Esophagus squamous epithelium (tissue), 5 donors: ENCODE measurements at places on chromosomes 5 and 9.
A peak's percentile ranks its signal among the peaks of the same experiment; 100 is the strongest.

DNA sequence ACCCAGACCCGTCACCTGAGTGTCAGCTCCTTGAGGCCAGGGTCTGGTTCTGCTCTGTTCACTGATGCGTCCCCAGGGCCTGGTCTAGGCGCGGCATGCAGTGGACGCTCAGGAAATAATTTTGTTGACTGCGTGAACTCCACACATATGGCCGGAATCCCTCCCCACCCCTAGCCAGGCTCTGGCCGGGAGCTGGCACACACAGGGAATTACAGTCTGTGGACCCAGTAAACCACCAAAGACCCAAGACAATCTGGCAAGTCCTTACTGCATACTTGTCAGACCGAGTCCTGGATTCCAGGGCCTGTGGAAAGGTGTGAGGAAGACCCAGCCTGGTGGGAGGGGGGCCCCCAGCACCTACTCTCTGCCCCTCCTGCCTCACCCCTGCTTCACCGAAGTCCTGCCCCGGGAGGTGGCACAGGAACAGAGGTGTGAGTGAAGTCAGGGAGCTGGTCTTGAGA lies 113.0 kb upstream of the IER5L start:
- DNase-seq: no peak

GRCh38 chr9:92189782-92190535 lies 74.7 kb upstream of the SPTLC1 start:
- DNase-seq: no peak

GRCh38 chr5:26719803-26720202 lies 318.6 kb downstream of the CDH9 start:
- DNase-seq: no peak

GRCh38 chr5:100322483-100322882 lies 212.7 kb upstream of the FAM174A start:
- DNase-seq: no peak

DNA sequence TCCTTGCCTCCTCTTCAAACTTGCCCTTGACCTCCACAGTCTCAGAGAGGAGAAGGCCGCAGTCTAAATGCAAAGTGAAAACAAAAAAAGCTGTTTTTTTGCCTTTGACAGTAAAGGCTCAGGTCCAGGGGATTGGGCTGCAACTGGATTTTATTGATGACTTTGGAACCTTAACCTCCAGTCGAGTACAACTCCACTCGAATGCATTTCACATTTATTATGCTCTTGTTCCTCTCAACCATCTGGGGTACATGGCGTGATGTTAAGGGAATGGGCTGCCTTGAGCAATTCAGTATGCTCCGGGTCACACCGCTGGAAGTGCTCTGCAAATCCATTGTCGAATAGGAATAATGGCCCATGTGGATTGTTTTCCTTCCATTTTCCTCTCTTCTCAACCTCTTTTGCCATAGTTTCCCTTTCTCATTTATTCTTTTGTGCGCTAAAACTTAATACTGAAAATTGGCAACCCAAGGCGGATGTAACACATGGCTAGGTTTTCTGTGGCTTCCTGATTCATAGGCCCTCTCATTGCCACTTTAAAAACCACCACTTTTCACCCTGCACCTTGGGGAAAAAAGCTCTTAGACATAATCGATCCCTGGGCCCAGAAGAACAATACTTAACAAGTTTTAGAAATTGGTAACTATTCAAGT lies 34.3 kb downstream of the ITK start:
- DNase-seq: no peak

DNA sequence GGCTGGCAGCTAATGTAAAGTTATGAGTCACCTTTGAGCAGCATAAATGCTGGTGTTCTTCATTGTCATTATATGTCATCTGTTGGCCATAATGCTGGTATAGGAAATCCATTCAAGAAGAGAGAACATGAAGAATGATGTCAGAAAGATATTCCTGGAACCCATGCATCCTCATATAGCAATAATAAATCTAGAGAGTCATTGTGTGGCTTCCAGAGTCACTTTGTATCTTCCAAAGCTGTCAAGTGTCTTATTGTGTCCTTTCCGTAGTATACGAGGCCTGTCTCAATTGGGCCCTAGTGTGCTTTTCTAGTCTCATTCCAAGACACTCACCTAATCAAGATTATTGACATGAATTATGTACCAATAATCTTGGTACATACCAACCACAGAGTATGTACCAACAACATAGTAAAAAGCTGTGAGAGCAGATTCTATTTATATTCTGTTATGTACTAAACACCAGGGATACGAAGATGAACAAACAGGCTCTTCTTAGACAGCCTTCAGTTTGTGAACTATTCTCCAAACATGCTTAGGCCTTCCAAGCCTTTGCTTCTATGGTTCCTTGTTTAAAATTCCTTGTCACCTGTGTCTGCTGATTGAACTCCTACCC lies 110.1 kb downstream of the ERCC6L2 start:
- no peak for DNase-seq

- DNase-seq: peak; percentile 31
Observed at GRCh38 chr9:19229595-19230354, 718 bp upstream of the DENND4C start.

- no peak for DNase-seq
Observed at GRCh38 chr9:95788521-95788991, 86.9 kb upstream of the ERCC6L2 start.

- no peak for DNase-seq
Observed at GRCh38 chr9:99511723-99512122, 289.6 kb downstream of the SEC61B start.

- no peak for DNase-seq
Observed at GRCh38 chr5:669111-669841, 23.9 kb downstream of the TPPP start.

DNA sequence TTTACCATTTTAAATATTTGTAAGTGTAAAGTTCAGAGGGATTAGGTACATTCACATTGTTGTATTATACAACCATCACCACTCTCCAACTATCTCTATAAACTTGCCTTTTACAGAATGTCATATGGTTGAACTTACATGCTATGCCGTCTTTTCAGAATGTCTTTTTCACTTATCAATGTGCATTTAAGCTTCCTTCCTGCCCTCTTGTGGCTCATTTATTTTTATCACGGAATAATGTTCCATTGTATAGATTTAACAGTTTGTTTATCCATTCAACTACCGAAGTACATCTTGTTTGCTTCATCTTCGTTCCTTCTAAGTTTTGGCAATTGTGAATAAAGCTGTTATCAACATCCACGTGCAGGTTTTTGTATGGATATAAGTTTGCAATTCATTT lies 133.3 kb upstream of the C6 start:
- no peak for DNase-seq

GRCh38 chr5:72226950-72227349 lies 93.1 kb downstream of the MRPS27 start:
- DNase-seq: no peak

DNA sequence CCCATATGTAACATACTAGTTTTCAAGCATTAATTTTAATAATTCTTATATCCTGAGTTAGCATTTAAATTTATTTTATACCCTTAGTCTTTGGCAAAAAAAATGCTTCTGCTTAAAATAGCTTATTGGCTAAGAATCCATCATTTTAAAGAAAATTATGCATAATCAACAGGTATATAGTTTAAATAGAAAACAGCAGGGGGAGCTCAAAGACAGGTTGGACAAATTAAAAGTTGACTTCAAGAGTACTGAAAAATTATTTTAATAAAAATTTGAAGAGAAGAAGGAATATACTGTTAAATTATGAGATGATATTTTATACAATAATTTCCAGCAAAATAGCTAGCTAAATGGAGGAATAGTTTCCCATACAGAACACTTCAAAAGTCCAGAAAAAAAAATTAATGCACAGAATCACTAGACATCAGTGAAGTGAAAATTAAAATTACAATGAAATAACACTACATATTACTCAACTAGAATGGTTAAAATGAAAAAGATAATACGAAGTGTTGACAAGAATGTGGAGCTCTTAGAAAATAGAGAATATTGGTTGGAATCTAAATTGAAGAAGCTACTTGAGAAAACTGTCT lies 387.1 kb downstream of the PDE4D start:
- DNase-seq: no peak

- DNase-seq: peak; percentile 17
Observed at GRCh38 chr9:104993291-104993963, 65.5 kb upstream of the ABCA1 start.

DNA sequence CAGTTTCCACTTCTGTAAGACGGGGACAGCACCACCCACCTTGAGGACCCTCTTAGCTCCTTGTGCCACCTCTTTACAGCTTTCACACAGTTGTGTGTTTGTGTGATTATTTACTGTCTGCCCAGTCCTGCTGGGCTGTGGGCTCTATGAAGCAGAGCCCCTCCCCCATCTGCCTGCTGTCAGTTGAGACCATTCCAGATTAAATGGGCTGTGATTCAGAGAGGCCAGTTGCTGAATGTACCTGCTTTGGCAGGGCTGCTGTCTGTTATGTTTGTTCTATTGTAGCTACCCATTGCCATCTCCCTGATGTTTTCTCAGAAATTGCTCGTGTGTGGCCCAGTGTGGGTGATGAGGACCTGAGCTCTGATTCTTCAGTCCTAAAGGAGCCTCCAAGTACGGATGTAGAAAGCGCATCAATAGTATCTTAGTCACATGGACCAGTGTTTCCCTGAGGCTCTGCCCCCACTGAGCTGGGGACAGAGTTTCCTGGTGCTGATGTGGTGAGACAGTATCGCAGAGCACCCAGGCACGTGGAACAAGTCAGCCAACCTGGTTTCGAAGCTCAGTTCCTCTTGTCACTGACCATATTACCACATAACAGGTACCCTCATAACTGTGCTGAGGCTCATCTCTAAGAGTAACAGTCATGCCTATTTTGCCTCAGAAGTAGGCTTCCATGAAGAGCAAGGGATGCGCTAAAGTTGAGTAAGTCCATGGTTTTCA lies 3.7 kb downstream of the ANGPTL2 start:
- DNase-seq: no peak

GRCh38 chr9:20315677-20316076 lies 306.6 kb downstream of the MLLT3 start:
- no peak for DNase-seq

GRCh38 chr5:119315516-119315949 lies 40.3 kb upstream of the TNFAIP8 start:
- DNase-seq: no peak

GRCh38 chr9:120659209-120659608 lies 55.1 kb downstream of the MEGF9 start:
- DNase-seq: no peak

DNA sequence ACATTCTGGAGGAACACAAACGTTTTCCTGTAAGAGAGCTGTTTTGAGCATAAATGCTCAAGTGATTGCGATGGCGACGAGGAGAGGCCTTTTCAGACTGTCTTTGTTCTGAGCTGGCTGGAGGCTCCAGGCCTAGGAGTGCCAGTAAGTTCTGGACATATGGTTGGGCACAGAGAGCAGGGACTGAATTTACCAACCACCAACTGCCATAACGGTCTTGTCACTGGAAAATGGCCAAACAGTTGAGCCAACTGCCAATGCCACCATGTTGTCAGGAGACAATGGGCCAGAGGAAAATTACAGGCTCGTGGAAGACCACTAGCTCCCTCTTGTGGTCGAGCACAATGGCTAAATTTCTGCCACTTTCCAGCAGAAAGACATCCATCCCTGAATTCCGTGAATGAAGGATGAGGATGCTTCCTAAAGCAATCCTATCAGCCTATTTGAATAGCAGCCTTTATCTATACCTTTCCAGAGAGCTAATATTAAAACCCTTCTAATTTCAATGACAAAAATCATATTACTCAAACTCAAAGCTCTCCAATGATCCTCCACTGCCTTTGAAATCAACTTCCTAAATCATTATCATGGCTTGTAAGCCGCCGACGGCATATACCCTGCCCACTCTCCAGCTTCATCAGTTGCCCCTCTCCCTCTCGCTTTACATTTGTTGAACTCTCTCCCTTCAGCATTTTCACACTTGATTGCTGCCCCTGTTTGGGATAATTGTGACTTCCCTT lies 66.9 kb upstream of the GLIS3 start:
- DNase-seq: no peak

GRCh38 chr9:14488421-14489190 lies 174.7 kb upstream of the NFIB start:
- DNase-seq: no peak

DNA sequence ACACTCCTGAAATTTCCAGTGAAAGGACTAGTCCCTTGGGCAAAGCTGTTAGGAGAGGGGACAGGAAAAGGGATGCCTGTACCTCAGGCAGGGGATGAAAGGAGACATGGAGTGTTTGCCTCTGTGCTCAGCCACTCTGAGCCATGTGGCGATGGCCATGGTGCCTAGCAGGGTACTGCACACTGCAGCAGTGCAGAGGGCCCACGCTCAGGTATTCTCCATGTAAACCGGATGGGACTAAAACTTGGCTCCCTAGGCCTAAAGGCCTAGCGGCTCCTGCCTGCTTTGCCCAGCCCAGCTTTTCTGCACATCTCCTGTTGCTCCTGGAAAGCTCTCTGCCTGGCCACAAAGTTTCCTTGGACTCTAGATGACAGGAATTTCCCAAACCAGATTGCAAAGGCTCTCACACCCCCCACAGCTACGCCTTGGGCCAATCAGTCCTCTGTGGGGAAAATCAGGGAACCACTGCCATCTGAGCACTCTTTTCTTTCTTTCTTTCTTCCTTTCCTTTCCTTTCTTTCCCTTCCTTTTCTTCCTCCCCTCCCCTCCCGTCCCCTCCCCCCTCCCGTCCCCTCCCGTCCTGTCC lies 44.3 kb downstream of the HABP4 start:
- DNase-seq: no peak

DNA sequence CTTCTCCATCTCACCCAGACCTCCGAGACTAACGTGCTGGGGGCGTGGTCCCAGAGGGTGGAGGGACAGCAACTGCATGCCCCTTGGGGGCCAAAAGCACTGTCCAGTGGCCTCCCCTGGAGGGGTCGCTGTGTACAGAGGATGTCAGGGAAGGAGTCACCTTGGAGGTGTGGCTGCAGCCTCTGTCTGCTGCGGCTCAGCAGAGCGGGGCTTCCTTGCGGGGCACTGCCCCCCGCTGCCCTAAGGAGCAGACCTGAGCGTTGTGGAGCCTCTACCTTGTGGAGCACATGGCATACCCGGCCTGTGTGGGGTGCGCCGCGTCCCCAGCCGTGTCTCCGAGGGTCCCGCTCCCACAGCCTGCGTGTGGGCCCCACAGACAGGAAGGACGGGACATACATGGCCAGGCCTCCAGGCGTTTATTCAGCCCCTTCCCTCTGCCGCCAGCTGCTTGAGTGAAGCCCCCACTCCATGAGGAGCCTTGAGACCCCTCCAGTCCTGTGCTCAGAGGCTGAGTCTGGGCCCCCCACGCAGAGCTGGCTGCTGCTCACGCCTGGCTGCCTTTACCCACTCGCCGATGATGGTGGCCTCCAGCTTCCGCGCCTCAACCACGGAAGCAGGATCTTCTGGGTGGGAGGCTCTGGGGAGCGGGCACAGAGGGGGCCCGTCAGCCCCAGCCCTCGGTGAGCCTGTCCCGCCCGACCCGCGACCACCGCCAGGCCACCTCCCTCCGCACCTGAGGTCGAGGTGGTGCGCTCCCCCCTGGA lies 4.2 kb downstream of the DPP7 start:
- no peak for DNase-seq
